ENCODE measurements at places on chromosomes 1 and 21. TPM values are rescaled to one million over a fixed set of nuclear protein-coding genes. Genes with fewer than 3 reads are reported as not detected.
A peak's percentile ranks its signal among the peaks of the same experiment; 100 is the strongest.

GRCh38 chr1:9929431-9930385 lies 13.5 kb downstream of the LZIC start:
- DNase-seq, result no peak

Gene PTPRC
- 35.1 TPM for total RNA-seq

GRCh38 chr1:68078647-68079046 lies 28.2 kb upstream of the DIRAS3 start:
- no peak for DNase-seq

- no peak for DNase-seq
Observed at GRCh38 chr1:199762572-199762971, 264.9 kb upstream of the NR5A2 start.

- DNase-seq, result no peak
Observed at GRCh38 chr1:232428786-232429530, 201.0 kb downstream of the SIPA1L2 start.

DNA sequence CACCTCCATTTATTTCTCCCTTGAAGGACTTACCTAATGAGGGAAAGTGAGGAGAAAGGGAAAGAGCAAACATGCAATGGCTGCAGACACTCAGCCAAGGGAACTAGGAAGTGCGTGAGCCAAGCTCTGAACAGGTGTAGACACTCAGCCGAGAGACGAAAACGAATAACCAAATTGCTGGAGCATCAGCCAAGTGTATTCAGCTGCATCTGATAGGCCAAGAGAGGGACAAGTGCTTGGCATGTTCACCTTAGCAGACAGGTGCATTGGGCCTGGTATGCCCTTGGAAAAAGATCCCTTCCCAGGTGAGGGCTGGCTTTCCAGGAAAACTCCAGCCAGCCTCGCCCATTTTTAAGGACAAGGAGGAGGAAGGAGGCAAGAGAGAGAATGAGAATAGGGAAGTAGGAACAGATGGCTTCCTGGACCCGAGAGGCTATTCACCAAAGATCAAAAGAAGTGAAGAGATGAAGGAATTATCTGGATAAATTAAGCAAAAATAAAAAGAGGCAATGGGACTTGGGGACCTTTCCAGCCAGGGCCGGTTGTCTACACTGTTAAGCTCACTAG lies 184.7 kb downstream of the TOMM20 start:
- no peak for DNase-seq

GRCh38 chr1:233025157-233025556 lies 74.7 kb downstream of the NTPCR start:
- DNase-seq, result peak; percentile 63

- DNase-seq, result no peak
Observed at GRCh38 chr1:192639607-192640368, 3.8 kb downstream of the RGS13 start.

DNA sequence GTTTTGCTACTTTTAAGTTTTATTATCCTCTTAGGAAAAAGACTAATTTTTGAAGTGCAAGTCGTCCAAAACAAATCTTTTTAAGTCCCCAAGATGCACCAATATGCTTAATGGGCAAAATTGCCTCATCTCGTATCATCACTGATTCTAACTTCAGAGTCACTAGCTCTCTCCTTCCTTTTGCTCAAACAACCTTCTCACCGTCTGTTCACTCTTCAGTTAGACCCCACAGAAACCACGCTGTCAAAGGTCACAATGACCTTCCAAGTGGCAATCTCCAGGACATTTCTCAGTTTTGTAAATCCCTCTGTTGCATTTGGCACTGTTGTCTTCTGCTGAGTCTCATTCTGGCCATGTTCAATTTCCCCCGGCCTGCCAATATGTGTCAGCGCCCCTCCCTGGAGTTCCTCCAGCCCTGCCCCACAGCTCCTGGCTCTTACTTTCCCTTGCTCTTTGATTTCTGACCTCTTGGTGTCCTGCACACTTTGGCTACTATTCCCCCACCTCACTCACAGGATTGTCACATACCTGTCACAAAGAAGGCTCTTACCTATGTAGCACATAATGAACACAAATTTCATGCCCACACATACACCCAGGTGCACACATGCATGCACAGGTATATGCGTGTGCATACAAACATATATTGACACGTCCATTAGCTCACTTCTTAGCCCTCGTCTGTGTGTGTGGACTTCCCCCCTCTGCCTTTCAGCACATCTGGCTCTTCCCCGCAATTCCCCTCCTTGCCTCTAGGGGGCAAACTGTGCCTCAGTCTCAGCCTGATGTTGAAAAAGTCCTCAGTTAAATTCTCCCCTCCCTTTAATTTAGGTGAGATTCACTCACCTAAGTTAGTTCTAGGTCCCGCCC lies 354.0 kb upstream of the DUSP10 start:
- no peak for DNase-seq

- DNase-seq, result no peak
Observed at GRCh38 chr21:33747420-33747819, 105.1 kb downstream of the ITSN1 start.

- no peak for DNase-seq
Observed at GRCh38 chr1:28126783-28127490, 38.5 kb upstream of the EYA3 start.

Gene ACKR1
- total RNA-seq, result 164 TPM

Data from ureter (tissue), 1 donor.